ENCODE measurements at places on chromosomes 5 and 9. TPM values are rescaled to one million over a fixed set of nuclear protein-coding genes. Genes with fewer than 3 reads are reported as not detected.

GRCh38 chr9:18122171-18122570 lies 351.8 kb upstream of the ADAMTSL1 start:
- DNase-seq, result no peak

DNA sequence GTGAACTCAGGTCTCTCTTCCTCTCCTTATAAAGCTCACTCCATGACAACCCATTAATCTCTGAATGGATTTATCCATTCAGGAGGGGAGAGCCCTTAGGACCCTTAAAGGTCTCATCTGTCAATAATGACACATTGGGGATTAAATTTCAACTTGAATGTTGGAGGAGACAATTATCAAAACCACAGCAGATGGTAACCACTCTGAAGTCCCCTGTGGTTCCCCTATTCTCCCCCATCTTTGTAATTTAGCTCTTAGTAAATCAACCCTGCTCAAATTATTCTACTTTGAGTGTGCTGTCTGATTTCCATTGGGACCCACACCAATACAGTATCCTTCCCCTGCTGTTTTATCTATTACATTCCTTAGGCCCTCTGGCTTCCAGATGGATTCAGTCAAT lies 72.0 kb upstream of the RAI14 start:
- no peak for DNase-seq

DNA sequence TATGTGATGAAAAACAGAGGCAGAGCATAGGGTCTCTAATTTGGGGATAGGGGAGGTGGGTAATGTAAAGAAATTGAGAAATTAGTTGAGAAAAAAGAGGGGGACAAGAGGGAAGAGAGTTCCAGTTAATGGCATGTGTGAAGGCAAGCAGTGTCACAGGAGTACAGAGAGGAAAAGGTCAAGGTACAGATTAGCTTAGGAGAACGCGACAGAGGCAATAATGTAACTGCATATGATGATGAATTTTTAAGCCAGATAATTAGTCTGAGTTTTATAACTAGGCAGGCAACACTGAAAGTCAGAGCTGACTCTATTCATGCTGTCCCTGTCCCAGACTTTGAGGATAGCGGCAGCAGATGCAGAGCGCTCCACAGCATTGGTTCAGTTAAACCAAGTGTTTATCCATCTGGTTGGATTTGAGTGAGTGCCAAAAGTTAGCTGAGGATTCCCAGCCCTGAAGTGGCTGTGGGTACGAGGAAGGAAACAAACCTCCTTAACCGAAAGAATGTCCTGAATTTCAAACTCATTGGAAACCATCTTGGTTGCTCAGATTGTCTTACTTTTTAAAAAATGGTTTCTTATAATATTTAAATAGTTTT lies 315.2 kb downstream of the ARHGAP26 start:
- DNase-seq, result no peak

DNA sequence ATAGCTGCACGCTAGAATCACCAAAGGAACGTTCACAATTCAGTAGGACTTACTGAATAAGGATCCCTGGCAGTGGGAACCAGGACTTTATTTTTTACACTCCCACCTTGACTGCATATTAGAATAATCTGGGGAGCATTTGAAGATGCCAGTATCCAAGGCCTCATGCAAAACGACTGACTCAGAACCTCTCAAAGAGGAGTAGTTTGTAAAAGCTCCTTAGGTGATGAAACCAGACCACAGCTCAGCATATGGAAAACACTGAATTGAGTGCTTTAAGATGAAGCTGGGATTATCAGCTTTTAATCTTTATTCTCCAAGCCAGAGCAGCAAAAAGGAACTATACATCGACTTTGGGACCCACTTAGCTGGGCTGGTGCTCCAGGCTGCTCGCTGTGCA lies 288.3 kb downstream of the MLLT3 start:
- no peak for DNase-seq

- no peak for DNase-seq
Observed at GRCh38 chr9:84940294-84940693, 270.8 kb downstream of the NTRK2 start.

- DNase-seq, result no peak
Observed at GRCh38 chr5:142478113-142478512, 153.3 kb upstream of the SPRY4 start.

- no peak for DNase-seq
Observed at GRCh38 chr5:124936626-124936933, 190.1 kb upstream of the ZNF608 start.

- DNase-seq, result peak; percentile 68
Observed at GRCh38 chr9:99807276-99807852, 14.3 kb upstream of the NR4A3 start.

GRCh38 chr5:134528556-134528955 lies 3.1 kb downstream of the JADE2 start:
- DNase-seq, result no peak

- DNase-seq, result no peak
Observed at GRCh38 chr9:1580215-1580614, 434.9 kb upstream of the SMARCA2 start.

- DNase-seq, result no peak
Observed at GRCh38 chr5:68730220-68730978, 363.4 kb upstream of the SLC30A5 start.

DNA sequence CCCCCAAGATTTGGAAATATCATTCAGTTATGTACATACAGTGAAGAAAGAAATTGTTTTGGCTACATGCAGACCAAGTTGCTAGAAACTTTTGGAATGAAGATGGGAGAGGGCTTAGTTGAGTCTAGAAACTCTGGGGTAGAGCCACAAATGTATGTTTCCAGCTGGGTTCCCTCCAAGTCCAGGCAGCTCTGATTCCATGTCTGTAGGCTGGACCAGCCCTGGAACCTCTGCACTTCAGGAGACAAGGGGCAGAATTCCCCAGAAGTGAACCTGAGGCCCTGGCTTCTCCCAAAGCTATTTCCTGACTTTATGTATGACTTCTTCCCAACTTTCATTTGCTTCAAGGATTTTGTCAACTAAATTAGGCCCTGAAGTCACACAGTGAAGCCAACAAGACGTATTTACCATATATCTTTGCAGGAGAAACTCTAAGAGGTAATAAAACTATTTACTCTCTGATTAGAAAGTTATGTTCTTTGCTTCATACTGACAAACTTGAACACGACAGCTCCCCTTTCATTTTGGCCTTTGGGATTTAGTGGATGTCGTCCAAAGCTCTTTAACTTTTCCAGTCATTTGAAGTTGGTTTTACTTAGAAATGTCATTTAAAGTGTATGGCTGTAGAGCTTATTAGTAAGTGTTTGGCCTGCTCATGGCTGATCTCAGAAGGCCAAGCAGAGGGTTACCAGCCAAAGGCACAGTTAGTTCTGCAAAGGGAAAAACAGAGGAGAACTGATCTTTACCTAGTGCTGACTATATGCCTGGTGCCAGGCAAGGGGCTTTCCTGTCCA lies 152.0 kb upstream of the SLC28A3 start:
- DNase-seq, result no peak

DNA sequence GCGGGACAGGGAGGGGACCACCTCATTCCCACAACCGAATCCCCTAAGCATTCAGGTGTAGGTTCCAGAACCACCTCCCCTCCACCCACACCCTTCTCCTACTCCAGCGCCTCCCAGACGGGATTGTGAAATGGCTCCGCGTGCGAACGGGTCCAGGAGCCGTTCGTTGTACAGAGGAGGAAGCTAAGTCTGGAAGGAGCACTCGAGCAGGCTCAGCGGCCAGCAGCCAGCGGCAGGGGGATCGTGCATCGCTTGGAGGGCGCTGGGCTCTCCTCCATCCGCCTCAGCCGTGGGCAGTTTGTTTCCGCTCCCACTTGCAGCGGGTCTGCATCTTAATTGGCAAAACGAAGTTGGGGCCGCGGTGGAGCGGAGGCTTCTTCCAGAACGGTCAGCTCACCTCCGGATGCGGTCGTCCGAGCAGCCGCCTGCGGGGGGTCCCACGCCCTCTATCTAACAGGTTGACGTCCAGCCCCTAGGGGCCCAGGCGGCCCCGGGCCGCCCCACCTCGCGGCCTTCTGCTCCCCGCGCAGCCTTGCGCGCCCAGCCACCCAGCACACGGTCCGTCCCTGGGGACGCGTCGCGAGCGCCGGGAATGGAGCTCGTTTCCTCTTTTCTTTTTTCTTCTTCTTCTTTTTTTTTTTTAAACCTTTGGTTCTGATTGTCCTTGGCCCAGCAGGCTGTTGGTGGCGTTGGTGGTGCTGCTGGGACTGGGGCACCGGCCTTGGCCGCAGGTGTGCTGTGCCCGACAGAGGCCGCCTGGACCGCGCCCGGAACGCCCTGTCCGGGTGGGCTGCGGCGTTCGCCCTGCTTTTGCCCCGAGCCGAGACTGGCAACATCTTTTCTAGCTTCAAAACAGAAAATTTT lies 3.9 kb upstream of the BARX1 start:
- no peak for DNase-seq

DNA sequence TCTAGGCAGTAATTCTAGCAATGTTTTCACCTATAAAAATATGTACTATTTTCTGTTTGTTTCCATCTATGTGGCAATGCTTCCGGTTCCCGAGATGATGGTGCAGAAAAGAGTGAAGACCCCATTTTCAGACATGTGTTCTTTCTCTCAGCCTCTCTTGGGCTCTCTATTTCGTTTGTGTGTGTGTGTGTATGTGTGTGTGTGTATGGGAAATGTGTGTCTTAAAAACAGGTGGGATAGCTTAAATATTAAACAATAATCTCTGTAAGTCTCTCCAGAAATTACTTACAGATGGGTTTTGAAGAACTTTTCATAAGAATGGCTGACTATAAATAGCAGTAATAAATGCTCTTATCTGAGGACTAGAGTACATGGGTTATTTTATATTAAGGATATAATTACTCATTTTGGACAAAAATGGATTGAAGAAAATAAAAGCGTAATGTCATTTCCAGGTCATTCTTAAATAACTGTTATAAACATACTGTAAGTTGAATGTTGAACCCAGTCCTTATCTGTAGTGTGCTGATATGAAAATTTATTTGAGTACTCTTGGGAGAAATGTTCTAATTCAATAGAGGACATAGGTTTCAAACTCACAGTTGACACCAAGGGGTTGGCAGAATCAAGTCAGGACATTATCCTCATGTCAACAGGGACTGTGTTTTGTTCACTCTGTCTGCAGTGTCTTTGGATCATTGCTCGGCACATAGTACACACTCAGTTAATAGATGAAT lies 31.1 kb downstream of the PCSK5 start:
- DNase-seq, result no peak

GRCh38 chr5:148760945-148761638 lies 65.3 kb upstream of the ADRB2 start:
- DNase-seq, result no peak

GRCh38 chr9:81535542-81536241 lies 153.7 kb downstream of the TLE1 start:
- DNase-seq, result no peak

GRCh38 chr9:129283705-129284606 lies 105.9 kb upstream of the IER5L start:
- no peak for DNase-seq

GRCh38 chr5:96968074-96968473 lies 32.2 kb downstream of the LNPEP start:
- DNase-seq, result no peak

GRCh38 chr5:99398976-99399375 lies 470.2 kb upstream of the CHD1 start:
- DNase-seq, result no peak

CYLC2 gene
- total RNA-seq, result not detected

STOM gene
- total RNA-seq, result 16.1 TPM

RALGDS gene
- total RNA-seq, result 80.6 TPM

PPP3R2 gene
- total RNA-seq, result 2.2 TPM

RETREG1 gene
- 15.8 TPM for total RNA-seq

PARP8 gene
- total RNA-seq, result 13.6 TPM

SEMA4D gene
- 14.8 TPM for total RNA-seq

PCDHB14 gene
- total RNA-seq, result 8.4 TPM

ASPN gene
- total RNA-seq, result not detected

C9orf43 gene
- 0.92 TPM for total RNA-seq

Measured in endothelial cell (in vitro differentiated cells).